ENCODE measurements at places on chromosomes 7 and 10.

DNA sequence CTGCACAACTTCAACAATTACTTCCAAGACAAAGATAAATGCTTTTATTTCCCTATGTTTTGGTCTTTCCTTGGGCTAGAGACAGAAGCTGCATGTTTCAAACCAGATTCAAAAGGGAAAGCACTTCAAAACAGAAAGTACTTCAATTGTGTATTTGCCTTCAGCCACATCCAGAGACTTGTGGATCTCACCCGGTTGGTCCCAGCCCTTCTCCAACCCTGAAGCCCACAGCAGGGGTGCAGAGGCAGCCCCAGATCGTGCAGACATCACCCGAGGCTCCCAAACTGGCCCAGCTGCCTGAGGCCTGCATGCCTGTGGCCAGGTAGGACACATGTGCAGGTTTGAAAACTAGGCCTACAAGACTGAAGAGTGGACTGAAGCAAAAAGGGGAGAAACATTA lies 80.8 kb downstream of the ALOX5 start:
- DNase-seq, result no peak

- DNase-seq, result no peak
These were observed 44.0 kb upstream of the ZMIZ1 start for GRCh38 chr10:79024720-79025198.

- no peak for DNase-seq
These were observed 557.1 kb downstream of the KCNMA1 start for GRCh38 chr10:77080361-77081027.

- no peak for DNase-seq
These were observed 818 bp downstream of the DLD start for GRCh38 chr7:107891636-107892366.

DNA sequence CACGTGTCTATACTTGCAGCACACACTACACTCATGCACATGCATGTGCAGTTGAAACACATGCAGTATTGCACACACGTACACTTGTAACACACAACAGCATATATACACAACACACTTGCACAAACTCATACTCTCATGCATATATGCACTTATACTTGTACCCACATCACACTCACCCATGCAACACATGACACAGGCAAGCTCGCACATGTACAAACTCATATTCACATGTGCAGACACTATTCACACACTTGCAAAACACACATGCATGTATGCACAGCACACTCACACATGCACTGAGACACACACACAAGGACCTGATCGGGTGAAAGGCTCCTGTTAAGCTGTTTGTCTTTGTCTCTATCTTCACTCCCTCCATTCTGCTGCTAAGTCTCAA lies 169.8 kb downstream of the ZMYND11 start:
- no peak for DNase-seq

DNA sequence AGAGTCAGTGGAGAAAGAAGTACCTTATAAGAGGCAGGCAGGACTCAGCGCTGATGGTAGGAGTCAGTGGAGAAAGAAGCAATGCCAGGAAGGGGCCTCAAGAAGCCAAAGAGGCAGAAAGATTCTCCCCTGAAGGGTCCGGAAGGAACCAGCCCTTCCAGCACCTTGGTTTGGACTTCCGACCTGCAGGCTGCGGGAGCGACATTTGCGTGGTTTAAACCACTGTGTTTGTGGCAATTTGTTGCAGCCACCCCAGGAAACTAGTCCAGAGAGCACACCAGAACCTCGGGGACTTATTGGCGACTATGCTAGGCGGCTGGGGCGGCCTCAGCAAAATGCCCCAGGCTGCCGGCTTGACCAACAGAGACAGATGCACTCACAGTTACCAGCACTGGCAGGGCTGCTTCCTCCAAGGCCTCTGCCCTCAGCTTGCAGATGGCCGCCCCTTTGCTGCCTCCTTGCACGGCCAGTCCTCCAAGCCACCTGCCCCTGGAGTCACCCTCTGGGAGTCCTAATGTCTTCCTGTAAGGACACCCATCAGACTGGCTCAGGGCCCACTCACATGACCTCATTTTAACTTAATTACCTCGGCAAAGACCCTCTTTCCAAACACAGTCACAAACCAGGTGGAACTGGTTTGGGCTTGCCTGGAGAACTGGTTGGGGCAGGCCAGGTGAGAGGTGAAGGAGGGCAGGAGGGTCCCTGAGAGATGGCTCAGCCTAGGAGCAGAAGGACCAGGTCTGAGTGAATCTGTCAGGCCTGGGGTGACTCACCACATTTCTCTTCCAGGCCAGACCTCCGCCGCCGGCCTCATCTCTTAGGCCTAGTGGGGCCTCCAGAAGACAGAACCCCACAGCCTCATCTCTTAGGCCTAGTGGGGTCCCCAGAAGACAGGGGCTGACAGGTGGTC lies 26.1 kb downstream of the CALML3 start:
- no peak for DNase-seq

DNA sequence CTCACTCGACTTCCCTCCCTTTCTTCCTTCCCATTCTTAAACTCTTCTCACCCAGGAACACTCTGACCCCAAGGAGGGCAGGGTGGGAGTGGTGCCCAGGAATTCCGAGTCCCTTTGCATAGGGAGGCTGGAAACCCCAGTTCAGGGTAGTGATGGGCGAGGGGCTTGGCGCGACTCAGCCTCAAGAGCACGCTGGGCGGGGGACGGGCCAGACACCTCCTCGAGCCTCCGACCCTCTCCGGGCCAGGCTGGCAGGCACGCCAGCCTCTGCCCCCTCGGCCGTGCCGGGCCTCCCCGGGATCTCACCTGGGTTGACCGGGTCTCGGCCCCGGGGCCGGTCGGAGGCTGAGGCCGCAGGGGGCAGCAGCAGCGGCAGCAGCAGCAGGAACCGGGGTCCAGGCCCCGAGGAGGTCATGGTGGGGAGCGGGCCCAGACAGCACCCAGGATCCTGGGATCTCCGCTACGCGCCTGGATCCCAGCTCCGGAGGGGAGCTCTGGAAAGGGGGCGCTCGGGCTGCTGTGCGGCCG lies 457 bp downstream of the PLOD3 start:
- no peak for DNase-seq

DNA sequence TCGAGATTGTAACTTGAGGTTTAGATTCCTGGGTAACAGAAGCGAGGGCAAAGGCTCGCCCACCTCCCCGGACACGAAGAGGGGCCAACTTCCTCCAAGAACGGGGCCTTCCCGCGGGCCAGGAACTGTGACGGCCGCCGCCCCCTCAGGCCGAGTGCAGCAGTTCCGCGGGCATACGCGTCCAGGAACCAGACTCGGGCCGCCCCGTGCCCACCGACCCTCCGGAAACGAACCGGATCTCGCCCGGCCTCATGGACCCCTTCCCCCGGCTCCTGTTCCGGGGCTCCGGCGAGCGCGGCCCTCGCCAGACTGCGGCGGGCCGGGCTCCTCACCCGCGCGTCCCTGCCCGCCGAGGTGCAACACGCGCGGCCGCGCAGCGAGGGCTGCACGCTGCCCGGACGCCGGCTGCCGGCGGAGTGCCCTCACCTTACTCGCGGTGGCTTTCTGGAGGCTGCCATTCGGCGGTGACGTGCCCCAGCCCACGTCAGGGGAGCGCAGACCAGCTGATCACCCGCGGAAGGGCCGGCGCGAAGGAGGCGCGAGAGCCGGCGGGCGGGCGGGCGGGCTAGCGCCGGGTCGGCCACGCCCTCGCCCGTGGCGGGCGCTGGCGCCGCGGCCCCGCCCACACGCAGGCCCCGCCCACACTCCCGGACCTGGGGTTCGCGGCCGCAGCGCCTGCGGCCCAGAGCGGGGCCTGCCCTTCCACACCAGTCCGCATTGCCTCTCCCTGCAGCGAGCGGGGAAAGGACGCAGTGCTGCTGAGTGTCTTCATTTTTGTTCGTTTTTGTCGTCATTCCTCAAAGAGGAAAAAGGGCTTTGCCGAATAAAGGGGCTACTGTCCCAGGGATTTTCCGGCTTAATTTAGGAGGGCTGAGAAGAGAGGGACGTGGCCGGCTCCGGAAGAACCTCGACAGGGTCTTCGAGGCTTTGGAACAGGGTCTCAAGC lies at the start of gene XPNPEP1:
Gene XPNPEP1 (minus strand): TSS at position 536 of the 946 bp plus-strand sequence. CDS start 78 bp downstream, at position 458.
- peak; percentile 66 for DNase-seq

DNA sequence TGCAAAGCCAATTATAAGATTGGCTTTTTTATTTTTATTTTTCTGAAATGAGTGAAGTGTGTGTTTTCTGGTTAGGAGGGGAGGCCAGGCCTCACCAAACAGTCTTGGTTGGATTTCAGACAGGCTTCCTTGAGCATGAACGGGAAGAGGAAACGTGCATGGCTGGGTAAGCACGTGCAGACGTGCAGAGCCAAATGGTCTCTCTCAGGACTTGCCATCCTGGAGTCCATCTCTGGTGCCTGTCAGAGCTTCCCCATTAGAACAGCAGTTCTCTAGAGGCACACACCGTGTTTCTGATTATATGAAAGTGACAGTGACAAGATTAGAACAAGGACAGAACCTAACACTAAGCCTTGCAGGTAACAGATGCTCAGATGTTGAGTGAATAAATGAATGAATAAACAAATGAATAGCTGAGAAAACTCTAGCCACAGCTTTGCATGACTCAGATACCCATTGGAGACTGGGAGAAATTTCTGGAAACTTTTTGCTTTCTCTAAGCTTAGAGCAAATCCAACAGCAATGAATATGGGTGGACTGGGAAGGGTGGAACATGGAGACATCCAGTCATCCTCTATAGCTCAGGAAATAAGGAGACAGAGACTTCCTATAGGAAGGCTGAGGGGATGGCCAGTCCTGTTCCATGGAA lies 11.8 kb upstream of the CALD1 start:
- no peak for DNase-seq

DNA sequence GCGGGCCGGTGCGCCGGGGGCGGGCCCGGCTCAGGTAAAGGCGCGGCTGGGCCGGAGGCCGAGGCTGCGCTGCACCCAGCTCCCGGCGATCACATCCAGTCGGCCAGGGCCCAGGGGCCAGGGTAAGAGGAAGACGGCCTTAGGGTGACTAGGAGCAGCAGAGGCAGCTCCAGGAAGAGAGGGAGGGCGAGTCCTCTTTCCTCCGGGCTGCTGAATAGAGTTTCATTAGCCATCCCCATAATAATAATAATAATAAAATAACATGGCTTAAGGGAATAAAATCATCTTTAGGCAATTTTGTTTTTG lies 44.8 kb upstream of the CDK1 start:
- no peak for DNase-seq

DNA sequence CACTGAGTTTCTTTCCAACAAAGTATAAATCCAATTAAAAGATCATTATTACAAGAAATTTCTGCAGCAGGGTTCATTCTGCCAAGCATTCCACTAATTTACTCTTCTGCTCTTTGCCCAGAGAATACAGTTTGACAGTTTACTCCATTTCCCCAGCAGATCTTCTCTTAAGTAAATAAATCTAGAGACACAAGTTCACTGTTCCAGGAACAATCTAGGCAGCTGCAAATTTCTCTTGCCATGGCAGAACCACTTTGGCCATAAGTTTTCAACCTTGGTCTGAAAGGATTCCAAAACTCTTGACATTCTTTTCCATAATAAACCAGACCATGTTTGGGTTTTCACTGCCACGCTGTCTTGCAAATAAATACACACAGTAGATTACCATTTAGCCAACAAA lies 11.5 kb downstream of the RGS10 start:
- no peak for DNase-seq

GRCh38 chr10:17443707-17444387 lies 10.5 kb downstream of the ST8SIA6 start:
- DNase-seq, result no peak

- no peak for DNase-seq
These were observed 61.1 kb upstream of the EXOC4 start for GRCh38 chr7:133191787-133192186.

DNA sequence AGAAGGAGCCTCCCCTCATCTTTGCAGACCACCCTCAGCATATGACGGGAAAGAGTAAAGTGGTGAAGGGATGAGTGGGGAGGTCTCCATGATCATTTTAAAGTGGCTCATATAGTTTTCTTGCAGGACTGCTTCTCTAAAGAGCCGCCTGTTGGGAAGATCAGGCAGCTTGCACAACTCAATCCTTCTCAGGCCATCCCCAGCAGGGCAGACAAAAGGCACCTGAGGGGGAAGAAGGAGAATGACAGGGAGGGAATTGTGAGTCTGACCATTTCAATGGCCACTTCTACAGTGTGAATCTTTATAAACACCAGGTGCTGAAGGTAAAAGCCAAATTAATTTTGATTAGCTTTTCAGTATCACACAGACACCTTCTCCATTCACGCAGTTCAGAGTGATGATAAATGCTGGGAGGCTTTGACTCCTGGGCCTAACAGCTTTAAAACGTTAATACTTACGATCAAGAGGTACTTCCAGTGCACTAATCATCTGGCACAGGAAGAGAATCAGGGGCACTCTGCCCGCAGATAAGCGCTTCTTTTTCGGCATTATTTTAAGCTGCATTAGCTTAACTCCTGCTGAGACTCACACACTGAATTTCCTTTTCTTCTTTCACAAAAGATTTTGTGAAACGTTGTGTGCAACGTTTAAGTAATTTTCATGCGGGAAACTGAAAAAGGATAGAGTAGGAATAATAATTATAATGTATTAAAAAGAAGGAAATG lies 109.5 kb upstream of the LAMB4 start:
- no peak for DNase-seq

DNA sequence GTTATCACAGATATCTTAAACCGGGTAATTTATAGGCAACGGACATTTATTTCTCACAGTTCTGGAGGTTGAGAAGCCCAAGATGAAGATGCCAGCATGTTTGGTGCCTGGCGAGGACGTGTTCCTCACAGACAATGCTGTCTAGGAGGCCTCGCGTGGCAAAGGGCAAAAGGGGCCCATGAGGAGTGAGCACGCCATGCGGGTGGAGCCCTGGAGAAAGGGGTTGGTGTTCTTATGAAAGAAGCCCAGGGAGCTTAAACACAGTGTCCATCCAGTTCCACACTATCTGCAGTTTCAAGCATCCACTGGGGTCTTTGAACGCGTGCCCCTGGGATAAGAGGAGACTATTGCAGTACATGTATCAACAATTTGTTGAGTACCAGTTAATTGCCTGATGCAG lies 51.4 kb downstream of the CXCL12 start:
- DNase-seq, result no peak

GRCh38 chr10:132539894-132540293 lies 2.3 kb downstream of the INPP5A start:
- DNase-seq, result no peak

DNA sequence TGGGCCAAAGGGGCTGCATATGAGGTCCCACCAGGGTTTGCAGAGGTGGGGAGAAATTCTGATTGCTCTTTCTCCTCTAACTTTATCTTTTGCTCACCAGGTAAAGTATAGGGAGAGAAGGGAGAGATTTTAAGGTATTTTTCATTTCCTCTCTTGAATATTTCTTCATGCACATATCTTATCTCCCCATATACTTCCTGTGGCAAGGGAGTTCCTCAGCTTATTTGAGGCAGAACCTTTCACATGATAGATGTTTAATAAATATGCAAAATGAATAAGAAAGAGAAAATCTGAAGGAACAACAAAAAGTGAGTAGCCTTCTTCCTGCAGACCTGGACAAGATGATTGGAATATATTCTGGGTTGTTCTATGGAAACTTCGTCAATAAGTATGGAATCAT lies 67.4 kb upstream of the PDCD4 start:
- DNase-seq, result no peak

- no peak for DNase-seq
These were observed 223.4 kb downstream of the EBF3 start for GRCh38 chr10:129740532-129741279.

DNA sequence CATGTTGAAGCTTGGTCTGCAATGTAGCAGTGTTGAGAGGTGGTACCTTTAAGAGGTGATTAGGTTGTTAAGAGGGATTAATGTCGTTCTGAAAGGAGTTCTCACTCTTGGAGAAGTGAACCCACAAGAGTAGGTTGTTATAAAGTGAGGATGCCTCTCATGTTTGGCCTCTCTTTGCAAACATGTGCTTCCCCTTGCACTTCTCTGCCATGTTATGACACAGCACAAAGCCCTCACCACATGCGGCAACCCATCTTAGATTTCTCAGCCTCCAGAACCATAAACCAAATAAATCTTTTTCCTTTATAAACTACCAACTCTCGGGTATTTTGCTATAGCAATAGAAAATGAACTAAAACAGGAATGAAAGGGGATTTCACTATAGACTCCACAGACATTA lies 66.3 kb downstream of the KMT2C start:
- DNase-seq, result no peak

Data from thoracic aorta (tissue), 2 donors.